Osteocyte (in vitro differentiated cells): ENCODE measurements at places on chromosomes 1 and 21. TPM values are rescaled to one million over a fixed set of nuclear protein-coding genes. Genes with fewer than 3 reads are reported as not detected.

DNA sequence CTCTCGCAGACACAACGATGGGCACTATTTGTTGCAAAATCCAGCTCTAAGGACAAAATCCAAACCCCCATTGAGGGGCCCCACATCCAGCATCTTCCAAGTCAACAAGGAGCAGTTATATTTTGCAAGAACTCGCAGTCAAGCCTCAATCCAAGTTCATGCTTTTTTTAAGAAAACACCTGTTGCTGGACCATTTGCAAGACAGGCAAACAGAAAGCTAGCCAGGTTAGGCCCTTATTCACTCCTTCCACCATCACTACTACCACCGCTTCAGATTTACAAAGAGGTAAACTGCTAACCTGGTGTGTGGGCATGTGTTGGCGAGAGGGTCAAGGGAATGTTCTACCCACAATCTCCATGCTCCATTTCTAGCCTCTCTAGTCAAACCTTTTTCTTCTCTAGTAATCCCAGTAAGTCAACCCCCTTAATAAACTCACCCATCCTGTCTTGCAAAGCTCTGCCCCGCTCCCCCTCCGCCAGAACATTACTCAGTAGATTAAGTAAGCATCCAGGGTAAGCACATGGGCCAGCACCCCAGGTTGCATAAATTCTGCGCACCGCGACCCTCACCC lies 703 bp downstream of the ERI3 start:
- no peak for DNase-seq

DNA sequence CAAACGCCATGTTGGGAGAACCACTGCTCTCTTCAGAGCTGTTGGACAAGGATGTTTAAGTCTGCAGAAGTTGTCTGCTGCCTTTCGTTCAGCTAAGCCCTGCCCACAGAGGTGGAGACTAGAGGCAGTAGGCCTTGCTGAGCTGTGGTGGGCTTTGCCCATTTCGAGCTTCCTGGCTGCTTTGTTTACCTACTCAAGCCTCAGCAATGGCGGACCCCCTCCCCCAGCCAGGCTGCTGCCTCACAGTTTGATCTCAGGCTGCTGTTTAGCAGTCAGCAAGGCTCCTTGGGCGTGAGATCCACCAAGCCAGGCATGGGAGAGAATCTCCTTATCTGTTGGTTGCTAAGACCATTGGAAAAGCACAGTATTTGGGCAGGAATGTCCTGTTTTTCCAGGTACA lies 74.8 kb downstream of the WDR3 start:
- DNase-seq, result no peak

DNA sequence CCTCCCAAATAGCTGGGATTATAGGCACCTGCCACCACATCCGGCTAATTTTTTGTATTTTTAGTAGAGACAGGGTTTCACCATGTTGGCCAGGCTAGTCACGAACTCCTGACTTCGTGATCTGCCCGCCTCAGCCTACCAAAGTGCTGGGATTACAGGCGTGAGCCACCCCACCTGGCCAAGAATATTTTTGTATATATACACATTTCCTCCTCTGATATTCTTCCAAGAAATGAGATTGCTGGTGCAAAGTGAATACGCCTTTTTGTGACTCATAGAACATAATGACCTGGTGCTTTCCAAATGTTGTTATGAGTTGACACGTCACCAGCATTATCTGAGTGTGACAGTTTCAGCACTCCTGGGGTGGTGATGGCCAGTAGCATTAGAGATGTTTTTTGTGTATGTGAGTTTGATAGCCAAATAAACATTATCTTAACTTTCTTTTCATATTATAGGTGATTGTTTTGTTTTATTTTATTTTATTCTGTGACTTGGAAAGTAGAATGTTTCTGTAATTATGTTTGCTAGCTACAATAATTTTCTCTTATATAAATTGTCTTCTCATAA lies 54.9 kb downstream of the KCNK1 start:
- no peak for DNase-seq

The SSR2 gene
- 283 and 284 TPM in 2 replicates for total RNA-seq

The PARP1 gene
- total RNA-seq, result 84.5 and 86.3 TPM in 2 replicates
